Daoy (cell line): ENCODE measurements at places on chromosomes 2 and 18. TPM values are rescaled to one million over a fixed set of nuclear protein-coding genes. Genes with fewer than 3 reads are reported as not detected.

DNA sequence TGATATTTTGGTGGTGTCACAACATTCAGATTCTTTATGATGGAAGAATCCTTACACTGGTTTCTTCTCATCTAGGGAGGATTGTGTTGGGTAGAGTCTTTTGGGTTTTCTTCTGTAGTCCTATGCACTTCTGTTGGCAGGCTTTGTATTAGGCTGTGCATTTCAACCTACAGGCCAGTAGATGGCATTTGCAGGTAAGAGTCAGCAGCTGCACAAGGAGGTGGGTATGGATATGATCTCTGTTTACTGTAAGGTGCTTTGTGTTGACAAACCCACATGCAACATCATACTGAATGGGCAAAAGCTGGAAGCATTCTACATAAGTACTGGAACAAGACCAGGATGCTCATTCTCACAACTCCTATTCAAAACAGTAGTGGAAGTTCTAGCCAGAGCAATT lies 656.8 kb downstream of the METTL4 start:
- no peak for DNase-seq

DNA sequence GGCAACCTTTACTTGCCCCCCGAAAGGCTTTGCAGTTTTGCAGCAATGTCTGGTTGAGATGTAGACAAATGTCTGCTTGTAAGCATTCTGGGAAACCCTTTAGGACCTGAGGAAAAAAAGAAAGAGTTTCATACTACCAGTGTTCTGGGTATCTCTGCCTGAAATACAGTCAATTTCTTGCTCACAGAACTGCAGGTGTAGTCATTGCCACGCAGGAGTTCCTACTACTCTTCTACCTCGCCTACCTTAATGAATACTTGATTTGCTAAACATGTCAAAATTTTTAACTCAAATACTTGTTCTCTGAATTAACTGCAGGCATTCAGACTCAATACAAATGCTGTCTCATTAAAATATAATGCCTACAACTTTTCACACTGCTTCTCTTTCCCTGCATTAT lies 56.4 kb downstream of the GCA start:
- DNase-seq = no peak

DNA sequence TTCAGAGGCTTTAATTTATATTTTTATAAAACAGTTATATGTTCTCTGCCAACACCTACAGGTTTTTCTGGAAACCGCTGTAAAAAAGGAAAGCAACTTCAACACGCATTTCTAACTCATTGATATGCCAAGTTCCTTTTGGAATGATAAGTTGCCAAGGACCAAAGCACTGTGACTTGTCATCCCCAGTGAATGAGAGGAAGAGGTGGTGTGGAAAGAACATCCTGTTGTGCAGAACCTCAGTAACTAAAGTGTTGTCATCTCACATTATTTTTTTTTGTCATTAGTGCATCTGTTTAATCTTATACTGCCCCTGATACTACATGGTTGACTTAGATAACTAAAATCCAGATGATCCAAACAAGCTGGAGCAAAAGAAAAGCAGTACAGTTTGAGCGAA lies 96.0 kb upstream of the NEUROD1 start:
- no peak for DNase-seq

Gene DRC1
- total RNA-seq = not detected in 2 replicates

Gene BOLL
- not detected in 2 replicates for total RNA-seq

Gene FIGN
- 0.57 and 5.8 TPM in 2 replicates for total RNA-seq

DNA sequence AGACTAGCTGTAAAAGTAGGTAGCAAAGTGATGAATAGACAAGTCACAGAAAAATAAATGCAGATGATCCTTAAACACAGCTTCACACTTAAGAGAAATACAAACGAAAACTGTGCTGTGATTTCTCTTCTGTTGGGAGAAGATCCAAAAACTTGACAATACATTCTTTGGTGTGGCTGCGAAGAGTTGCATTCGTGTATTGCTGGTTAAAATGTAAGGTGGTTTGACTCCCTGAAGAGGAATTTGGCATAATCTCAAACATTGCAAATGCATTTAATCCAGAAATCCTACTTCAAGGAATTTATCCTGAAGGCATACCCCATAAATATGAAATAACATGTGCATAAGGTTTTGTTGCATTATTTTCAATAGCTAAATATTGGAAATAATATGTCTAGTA lies 7.1 kb downstream of the CCNYL1 start:
- DNase-seq = no peak

Gene CAPN14
- 0.11 TPM in 1 of 2 replicates, not detected in the other for total RNA-seq

GRCh38 chr18:22213333-22213973 lies 44.1 kb downstream of the GATA6 start:
- DNase-seq = peak; percentile 67

Gene ALMS1
- 37.4 and 79.2 TPM in 2 replicates for total RNA-seq

- DNase-seq = no peak
Observed at GRCh38 chr2:26504002-26504401, 26.1 kb upstream of the OTOF start.

GRCh38 chr2:80288576-80288975 lies 16.0 kb downstream of the LRRTM1 start:
- no peak for DNase-seq

DNA sequence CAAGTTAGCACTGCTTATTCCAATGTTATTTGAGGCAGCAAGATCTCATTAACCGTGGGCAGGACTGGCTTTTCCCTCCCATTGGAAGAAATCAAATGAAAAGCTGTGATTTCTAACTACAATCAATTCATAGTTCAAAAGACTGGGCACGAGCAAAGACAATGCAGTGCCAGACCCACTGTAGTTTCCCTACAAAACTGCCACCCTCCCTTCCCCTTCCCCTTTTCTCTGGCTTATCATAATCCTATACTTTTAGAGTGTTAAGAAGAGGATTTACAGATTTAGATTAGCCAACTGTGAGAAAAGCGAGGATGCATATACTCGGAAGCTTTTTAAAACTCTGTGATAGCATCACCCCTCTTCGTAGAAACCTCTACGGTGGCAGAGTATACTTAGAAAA lies 260.4 kb downstream of the STK39 start:
- no peak for DNase-seq

Gene LYPD6
- 6.7 and 8.5 TPM in 2 replicates for total RNA-seq

- peak; percentile 87 for DNase-seq
Observed at GRCh38 chr2:31335921-31336585, 78.5 kb downstream of the XDH start.

GRCh38 chr2:37323781-37324535 lies 675 bp downstream of the PRKD3 start:
- DNase-seq = peak; percentile 38

GRCh38 chr2:158936978-158937377 lies 31.5 kb upstream of the TANC1 start:
- DNase-seq = peak; percentile 74

DNA sequence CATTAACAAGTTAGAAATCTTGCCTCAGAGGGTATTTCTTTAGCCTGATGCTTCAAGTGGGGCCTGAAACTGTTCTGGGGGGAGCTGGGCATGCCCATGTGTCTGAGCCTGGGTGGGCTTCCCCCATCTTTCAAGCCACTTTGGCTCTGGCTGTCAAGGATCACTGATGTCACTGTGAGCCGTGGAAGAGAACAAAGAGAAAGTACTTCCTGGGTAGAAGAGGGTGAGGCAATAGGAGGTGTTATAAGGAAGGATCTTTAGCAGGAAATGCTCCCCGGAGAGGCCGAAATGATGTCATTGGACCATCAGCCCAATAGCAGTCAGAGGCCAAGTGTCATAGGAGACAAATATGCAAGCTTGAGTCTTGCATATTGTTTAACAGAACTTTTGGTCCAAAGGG lies 228.4 kb upstream of the MEX3C start:
- DNase-seq = no peak

DNA sequence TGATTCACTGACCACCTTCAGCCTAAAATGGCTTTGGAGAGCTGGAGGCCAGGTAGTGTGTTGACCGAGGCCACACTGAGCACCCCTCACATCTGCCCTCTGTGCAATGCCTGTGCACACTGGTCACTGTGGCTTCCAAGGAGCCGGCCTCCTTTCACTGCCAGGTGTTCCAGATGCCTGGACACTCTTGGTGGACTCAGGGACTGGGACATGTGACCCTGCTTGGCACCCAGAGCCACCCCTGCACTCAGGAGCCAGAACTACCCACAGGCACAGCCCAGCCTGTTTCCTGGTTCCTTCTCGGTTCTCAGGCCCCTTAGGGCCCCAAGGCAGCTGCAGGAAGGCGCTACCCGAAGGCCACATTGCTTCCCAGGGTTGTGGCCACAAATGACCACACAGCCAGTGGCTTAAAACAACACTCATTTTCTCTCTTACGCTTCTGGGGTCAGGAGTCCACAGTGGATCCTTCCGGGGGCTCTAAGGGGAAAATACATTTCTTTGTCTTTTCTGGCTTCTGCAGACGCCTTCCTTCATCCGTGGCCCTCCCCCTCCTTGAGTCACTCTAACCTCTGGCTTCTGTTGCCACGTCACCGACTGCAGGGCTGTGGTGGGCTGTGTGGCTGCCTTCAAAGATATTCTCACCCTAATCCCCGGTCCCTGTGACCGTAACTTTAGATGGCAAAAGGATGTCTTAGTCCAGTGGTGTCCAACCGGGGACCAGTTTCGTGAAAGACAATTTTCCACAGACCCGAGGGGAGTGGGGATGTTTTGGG lies 78.6 kb downstream of the ASB1 start:
- peak; percentile 65 for DNase-seq

GRCh38 chr2:219243291-219243761 lies 1.9 kb downstream of the GLB1L start:
- DNase-seq = no peak

GRCh38 chr2:201696151-201696659 lies 2.2 kb downstream of the MPP4 start:
- DNase-seq = peak; percentile 87

Gene PKP4
- total RNA-seq = 27.6 and 31.8 TPM in 2 replicates

- DNase-seq = no peak
Observed at GRCh38 chr2:160609346-160609745, 115.7 kb upstream of the RBMS1 start.
